ENCODE measurements at places on chromosomes 2 and 18.

GRCh38 chr2:215431290-215431689 is 4.6 kb downstream of the FN1 start:
- no peak for DNase-seq

GRCh38 chr18:44725300-44726058 is 44.8 kb downstream of the SETBP1 start:
- no peak for DNase-seq

DNA sequence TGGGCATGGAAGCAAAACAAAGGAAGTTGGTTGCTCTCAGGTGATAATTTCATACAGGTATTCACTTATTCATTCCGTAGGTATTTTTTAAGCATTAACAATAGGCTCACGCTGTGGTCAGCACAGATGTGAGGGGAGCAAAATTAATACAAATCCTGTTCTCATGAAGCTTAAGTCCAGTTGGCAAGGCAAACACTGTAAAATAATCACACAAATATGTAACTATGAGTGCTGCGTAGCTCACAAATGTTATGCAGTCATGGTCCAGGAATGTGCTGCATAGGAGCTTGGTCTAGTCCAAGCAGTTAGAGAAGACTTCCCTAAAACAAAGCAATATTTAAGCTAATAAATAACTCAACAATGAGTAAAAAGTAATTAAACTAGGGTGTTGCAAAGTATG is 23.9 kb downstream of the SP5 start:
- DNase-seq = peak; percentile 79

GRCh38 chr18:48453330-48454066 is 44.3 kb upstream of the ZBTB7C start:
- DNase-seq = no peak

DNA sequence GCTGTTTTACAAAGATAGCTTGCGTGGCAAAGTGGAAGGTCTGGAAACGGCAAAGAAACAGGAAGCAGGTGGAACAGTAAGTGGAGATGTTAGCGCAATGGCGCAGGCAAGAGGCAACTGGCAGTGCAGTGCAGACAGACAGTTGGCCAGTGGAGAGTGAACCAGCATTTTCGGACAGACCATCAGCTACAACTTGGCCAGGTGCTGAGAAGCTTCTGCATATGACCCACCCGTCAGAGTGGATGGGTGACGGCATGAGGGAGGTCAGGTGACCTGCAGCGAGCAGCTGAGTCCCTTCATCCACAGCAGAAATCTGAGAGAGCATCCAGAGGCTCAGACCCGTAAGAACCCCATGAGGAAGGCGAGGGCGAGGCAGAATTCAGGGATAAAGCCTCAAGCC is 33.8 kb downstream of the NPC1 start:
- DNase-seq = no peak

DNA sequence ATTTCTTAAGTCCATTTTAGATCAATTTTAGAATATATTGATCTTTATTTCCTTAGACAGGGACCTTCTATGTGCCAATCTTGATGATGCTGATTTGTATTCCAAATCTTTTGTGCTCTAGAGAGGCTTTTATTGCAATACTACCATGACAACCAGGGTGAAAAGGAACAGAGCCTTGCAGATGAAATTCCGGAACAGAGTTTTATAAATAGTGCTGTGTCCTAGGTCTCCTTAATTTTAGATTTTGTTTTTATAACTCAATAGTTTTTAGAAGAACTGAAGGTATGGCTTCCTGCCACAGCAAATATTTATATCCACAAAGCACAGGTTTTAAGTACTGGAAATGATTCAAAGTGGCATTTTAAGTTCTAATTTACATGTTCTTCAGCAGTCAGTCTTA is 160.2 kb downstream of the PMAIP1 start:
- DNase-seq = no peak

DNA sequence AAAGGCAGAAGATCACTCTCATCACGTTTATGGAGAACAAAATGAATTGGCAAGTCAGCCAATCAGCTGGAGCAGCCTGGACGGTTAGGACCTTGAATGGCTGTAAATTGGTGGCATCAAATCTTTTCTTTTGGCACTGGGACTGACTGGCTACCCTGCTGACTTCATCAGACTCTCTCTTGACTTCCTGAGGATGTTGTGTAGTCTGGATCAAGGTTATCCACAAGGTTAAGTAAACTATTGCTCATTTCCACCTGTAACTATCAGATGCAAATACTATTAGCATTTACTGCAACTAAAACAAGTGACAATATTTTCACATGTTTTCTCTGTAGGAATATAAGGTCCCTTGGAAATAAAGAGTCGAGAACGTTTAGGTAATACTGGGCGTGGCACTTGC is 134.3 kb upstream of the RASGRP3 start:
- no peak for DNase-seq

GRCh38 chr2:13968811-13969210 is 663.7 kb upstream of the LRATD1 start:
- DNase-seq = no peak

- DNase-seq = no peak
Observed at GRCh38 chr2:140747665-140748064, 1383.2 kb downstream of the LRP1B start.

- no peak for DNase-seq
Observed at GRCh38 chr2:223722226-223722625, 115.2 kb downstream of the AP1S3 start.

- DNase-seq = peak; percentile 72
Observed at GRCh38 chr2:26723991-26724750, 31.6 kb downstream of the KCNK3 start.

DNA sequence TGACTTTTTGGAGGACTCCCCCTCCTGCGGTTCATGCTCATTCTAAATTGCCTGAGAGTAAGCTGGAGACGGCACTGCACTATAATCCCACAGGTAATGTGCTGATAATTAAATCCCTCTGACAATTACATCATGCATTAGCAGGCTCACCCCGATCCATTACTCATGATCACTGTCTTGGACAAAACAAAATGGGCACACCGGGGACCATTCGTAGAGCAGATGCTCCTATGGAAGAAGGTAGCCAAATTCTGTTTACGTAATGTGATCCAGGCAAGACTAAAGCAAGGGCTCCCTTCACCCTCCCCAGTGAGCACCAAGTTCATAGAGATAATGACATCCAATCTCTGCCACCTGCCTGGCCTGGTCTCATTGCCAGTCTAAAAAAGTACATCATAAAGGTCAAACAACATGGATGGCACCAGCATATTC is 657.1 kb upstream of the SOX11 start:
- DNase-seq = no peak

GRCh38 chr18:13136904-13137669 is 81.5 kb upstream of the LDLRAD4 start:
- DNase-seq = no peak

GRCh38 chr2:232870766-232871371 is 805 bp downstream of the SNORC start:
- no peak for DNase-seq

DNA sequence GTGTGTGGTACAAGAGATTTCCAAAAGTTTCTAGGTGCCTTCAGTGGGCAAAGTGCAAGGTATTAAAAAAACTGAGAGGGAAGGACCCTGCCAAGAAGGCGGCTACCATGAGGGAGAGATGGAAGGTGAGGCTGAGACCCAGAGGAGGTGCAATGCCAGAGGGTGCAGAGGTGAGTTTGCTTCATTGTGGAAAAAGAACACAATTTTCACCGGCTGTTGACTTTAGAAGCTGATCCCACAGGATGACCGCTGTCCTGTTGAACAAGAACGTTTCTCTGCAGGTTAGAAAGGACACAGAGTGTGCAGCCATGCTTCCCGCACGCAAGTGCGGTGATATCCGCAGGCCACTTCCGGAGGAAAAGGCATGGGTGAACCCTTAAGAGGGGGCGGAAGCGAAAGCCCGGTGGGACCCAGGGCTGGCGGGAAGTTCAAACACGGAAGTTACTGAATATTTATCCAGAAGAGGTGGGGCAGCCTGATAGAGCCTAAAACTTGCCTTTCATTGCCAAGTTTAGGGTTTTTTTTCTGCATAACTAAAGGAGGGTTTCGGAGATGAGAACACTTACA is 16.6 kb downstream of the SP110 start:
- no peak for DNase-seq

GRCh38 chr2:1715184-1716013 is 28.9 kb downstream of the PXDN start:
- DNase-seq = no peak

DNA sequence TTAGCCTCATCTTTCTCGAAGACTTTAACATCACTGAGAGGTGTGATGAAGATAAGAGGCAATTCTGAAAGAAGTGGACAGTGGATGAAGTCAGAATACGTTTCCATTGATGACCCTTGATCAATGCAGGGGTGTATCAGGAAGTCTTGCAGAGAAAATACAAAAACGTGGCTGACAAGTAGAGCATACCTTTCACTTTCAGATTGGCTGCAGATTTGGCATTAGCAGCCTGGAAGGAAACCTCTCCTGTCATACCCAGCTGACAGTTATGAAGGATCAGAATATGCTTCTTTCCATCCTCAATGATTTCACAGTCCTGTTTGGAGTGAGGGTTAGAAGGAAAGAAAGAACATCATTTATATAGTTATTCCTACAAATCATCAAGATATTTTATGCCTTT is 152.5 kb downstream of the PLEKHA3 start:
- no peak for DNase-seq

- DNase-seq = no peak
Observed at GRCh38 chr18:46388286-46388685, 268.7 kb downstream of the LOXHD1 start.

DNA sequence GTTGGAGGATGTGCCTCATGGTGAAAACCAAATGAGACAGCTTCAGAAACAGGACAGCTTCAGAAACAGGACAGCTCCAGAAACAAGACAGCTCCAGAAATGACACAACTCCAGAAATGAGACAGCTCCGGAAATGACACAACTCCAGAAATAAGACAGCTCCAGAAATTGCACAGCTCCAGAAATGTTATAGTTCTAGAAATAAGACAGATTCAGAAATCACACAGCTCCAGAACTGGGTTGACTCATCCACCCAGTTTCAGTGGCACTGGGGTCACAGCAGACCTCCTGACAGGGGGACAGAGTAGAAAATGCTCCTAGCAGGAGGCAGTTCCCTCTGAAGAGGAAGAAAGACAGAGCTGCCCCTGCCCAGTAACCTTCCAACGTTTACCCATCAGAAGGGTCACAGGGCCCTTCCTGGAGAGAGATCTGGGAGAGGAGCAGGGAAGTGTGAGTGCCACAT is 26.9 kb upstream of the COL6A3 start:
- no peak for DNase-seq

DNA sequence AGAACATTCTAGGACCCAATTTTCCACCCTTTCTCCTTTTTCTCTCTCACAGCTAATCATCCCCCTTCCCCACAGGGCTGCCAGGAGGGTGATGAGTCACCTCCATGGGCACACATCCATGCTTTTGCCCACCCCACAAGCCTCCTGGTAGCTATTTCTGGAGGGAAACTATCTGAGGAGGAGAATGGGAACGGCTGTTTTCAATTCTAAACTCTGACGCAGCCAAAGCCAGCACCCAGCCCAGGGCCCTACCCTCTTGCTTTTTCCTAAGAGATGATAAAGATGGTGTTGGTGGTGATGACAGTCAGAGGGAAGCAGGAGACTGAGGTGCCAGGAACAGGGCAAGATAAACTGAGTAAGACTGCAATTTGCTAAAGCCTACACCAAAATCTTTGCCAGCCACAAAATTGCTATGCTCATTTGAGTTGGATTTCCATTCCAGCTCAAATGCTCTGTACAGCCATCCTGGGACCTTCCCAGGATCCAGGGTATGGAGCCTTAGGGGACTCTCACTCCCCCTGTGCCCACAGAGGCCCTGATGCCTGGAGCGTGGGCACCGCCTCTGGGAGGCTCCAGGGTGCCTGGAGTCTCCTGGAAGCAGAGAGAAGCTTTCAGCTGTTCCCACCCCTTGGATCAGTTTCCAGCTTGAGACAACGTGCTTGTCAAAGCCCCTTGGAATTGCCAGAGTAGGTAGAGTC is 62.0 kb upstream of the FZD7 start:
- peak; percentile 42 for DNase-seq

DNA sequence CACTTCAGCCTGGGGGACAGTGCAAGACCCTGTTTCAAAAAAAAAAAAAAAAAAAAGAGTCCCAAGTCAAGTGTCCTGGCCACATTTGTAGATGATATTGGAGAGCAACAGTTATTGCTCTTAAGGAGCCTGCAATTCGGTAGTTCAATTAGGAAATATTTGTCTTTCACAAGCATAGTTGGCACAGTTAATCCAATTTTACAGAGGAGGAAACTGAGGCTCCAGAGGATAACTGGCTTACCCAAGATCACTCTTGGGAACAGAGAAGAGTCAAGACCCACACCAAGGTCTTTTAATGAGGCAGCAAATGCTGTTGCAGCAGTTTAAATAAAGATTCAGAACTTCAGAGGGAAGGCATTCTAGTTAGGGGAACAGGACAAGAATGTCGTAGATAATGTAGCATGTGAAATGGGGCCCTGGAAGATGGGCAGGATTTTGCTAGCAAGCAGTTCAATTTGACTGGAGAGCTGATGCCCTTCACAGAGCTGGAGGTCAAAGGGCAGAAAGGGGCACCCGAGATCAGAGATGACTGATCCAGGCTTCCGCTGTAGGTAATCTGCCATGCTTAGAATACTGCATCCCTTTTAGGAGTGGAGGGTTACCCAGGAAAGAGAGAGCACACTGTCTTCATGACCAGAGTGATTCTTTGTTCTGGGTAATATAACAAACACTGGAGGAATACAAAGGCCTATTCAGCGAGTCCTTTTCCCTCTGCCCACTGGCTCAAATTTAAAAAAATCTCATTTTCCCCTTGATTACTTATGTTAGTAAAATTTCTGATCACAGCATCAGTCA is 3.0 kb downstream of the NPC1 start:
- DNase-seq = no peak

- no peak for DNase-seq
Observed at GRCh38 chr2:189104934-189105333, 74.6 kb downstream of the COL5A2 start.

- no peak for DNase-seq
Observed at GRCh38 chr2:46344706-46345105, 47.5 kb downstream of the EPAS1 start.

- DNase-seq = no peak
Observed at GRCh38 chr18:79866889-79867574, 69.3 kb downstream of the KCNG2 start.

GRCh38 chr2:11129598-11130449 is 25.4 kb upstream of the SLC66A3 start:
- DNase-seq = no peak

- no peak for DNase-seq
Observed at GRCh38 chr18:6997808-6998207, 119.8 kb downstream of the LAMA1 start.

Measured in fibroblast of the conjunctiva (primary cell).